ENCODE measurements at places on chromosomes 2 and 18. TPM values are rescaled to one million over a fixed set of nuclear protein-coding genes. Genes with fewer than 3 reads are reported as not detected.

HJURP gene
- 31.8 TPM for total RNA-seq

GGCX gene
- total RNA-seq, result 79.7 TPM

CYP27C1 gene
- total RNA-seq, result 0.11 TPM

KIAA2012 gene
- total RNA-seq, result 0.40 TPM

FAP gene
- 101 TPM for total RNA-seq

ALK gene
- total RNA-seq, result not detected

DRC1 gene
- total RNA-seq, result not detected

KCNG2 gene
- not detected for total RNA-seq

MBP gene
- total RNA-seq, result 0.07 TPM

FNDC4 gene
- 3.1 TPM for total RNA-seq

NCOA1 gene
- 10.5 TPM for total RNA-seq

TTC32 gene
- total RNA-seq, result 4.2 TPM

ATOH8 gene
- 31.8 TPM for total RNA-seq

MARS2 gene
- total RNA-seq, result 6.6 TPM

GPR35 gene
- 0.21 TPM for total RNA-seq

RNF144A gene
- not detected for total RNA-seq

MC5R gene
- total RNA-seq, result not detected

NT5DC4 gene
- not detected for total RNA-seq

RBM44 gene
- total RNA-seq, result 0.10 TPM

ERBB4 gene
- total RNA-seq, result not detected

ACADL gene
- not detected for total RNA-seq

CFLAR gene
- total RNA-seq, result 60.0 TPM

RGPD8 gene
- total RNA-seq, result 4.8 TPM

IL1F10 gene
- not detected for total RNA-seq

CTDSP1 gene
- 72.6 TPM for total RNA-seq

UNC50 gene
- 44.5 TPM for total RNA-seq

FAHD2B gene
- 4.4 TPM for total RNA-seq

ZC3H8 gene
- 4.0 TPM for total RNA-seq

PTPRM gene
- total RNA-seq, result 46.6 TPM

RFTN2 gene
- 0.70 TPM for total RNA-seq
